DMS153 (cell line): ENCODE measurements at places on chromosomes 6 and 20.

DNA sequence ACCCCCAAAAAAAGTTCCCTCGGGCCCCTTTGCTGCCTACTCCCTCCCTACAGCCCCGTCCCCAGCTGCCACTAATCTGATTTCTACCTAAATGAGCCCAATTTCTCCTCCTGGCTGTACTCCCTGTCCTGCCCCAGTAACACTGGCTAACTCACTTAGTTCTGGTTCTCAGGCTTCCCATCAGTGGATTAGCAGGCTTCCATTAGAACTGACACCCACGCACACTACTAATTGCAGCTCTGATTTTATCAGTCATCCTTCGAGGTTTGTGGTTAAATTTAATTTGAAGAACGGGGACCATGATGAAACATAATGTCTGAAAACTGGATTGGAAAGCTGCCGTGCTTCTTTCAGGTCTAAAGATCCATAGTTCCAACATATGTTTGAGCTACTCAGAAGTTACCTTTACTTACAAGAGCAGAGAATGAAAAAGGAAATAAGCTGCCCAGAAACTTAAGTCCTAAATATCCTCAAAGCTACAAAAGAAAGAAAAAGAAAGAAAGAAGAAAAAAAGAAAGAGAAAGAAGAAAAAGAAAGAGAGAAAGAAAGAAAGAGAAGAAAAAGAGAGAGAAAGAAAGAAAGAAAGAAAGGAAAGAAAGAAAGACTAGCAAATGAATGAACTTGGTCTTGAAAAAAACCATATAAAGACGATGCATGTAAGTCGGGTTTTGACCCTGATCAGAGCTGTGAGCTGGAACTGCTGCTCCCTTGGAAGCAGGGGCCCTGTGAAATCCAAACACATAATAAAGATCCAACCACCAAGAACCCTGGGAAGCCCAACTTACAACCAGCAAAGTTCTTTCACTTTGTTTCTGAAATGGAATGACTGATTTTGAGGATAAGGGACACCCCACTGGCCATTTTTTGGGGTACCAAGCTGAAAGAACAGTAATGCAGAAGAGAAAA lies 51.7 kb downstream of the CNKSR3 start:
- no peak for DNase-seq

- no peak for DNase-seq
Observed at GRCh38 chr6:116676021-116676420, 5.0 kb upstream of the KPNA5 start.

GRCh38 chr20:57212534-57213276 lies 53.7 kb downstream of the BMP7 start:
- DNase-seq, result no peak

DNA sequence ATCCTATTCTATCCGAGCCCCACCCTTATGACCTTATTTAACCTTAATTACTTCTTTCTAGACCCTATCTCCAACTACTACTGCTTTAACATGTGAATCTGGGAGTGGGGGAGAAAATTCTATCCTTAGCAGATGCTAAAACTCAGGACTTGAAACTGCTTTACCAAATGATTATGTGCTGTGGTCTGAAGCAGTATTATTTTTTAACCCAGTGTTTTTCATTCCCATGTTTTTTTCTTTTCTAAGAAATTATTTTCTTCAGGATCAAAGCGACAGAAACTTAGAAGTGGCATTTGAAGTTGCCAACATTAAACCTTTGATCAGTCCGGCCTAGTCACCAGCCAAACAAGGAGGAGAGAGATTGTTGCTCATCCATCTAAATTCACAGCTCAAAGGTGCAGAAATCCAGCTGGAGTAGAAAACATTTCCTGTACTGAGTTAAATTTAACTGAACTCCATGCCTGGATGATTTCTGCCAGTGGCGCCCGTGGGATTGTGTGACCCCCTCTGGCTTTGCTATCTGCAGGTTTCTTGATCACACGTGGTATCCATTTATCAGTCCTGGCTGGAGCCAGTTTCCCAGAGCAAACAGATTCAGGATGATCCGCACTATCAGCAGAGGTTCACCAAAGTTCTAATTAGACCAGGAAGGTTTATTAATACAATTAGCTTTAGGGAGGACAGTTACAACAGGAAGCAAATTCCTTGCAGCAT lies 300.5 kb downstream of the PLCB1 start:
- DNase-seq, result no peak

GRCh38 chr6:131001945-131002660 lies 60.9 kb downstream of the EPB41L2 start:
- DNase-seq, result no peak

GRCh38 chr6:152595499-152595898 lies 41.7 kb downstream of the SYNE1 start:
- DNase-seq, result no peak
